Activated CD4-positive, alpha-beta T cell treated with anti-CD3 and anti-CD28 coated beads, Interleukin-10, Interleukin-2, amounts not matched to agents 100 ng/mL and 50 ng/mL, durations not matched to agents 16 hours and 8 hours (primary cell): ENCODE measurements at places on chromosomes 7 and 10.

DNA sequence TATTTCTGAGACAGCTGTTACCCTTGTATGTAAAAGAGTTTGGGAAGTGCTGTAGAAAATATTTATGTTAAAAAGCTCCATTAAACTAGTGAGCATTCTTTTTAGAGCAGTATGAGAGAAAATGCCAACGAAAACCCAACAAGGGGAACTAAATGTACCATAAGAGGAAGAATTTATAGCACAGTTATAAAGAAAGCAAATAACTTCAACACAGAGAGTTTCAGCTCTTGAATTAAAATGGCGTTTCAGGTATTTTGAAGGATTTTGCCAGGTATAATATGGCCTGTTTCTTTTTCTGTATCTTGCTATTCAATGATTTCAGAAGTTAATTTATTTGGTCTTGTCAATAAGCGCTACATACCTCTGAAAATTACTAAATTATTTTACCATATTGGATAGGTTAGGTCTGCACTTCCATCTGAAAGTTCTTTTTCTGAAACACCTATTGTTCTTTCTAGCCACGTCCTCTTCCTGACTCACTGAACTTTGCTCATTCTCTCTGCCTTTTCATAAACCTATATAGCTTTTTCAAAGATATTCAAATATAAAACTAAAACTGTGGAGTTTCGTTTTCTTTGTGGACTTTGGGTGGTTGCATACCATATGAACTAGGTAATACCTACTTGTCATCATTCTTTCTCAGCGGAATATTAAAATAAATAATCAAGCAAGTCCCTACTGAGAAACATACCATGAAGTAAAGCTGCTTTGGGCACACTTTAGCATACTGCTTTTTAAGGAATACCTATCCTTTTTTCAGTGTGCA is 136.1 kb downstream of the SEMA3A start:
- DNase-seq: no peak

DNA sequence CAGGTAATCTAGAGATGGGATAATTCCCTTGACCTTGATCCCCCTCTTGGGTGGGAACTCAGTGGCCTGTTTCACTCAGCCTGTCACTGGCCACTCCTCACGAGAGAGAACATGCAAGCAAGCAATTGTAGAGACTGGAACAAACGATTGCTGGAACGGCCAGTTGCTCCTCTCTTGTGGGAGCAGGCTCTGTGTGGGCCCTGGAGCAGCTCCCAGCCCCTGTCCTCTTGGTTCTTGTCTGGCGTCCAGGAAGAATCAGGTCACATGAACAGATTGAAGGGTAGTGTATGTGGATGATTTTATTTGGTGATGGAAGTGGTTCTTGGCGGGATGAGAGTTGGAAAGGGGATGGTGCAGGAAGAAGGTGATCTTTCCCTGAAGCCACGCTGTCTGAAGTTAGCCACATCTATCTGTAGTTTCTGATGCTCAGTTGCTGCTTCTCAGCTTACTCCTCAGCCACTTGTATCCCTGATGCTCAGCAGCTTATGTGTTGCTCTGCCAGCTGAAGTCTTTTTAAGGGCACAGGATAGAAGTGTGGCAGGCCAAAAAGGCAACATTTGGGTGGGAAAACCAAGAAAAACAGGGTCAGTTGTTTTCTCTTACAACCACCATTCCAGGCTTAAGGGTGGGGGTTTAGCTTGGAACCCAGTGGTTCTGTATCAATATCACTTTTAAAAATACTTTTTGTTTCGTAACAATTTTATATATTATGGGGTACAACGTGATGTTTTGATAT is 15.9 kb downstream of the RNF133 start:
- no peak for DNase-seq

DNA sequence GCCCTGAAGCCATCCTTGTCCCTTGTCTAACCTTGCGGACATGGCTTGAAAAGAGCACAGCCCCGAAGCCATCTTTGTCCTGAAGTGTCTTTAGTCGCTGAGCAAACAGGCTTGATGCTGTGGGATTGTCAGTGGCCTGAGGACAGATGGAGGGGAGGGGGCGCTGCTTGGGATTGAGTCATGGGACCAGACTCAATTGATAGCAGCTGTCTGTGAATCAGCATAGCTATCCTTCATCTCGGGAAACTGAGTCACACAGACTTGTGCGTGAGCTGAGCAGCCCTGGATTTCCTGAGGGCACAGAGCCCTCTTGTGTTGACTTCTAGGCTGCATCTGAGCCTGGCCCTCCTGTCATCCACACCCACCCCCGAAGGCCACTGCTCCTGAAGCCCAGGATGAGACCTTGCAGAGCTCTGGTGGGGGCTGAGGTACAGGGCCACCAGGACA is 14.4 kb downstream of the MYO1G start:
- DNase-seq: no peak

DNA sequence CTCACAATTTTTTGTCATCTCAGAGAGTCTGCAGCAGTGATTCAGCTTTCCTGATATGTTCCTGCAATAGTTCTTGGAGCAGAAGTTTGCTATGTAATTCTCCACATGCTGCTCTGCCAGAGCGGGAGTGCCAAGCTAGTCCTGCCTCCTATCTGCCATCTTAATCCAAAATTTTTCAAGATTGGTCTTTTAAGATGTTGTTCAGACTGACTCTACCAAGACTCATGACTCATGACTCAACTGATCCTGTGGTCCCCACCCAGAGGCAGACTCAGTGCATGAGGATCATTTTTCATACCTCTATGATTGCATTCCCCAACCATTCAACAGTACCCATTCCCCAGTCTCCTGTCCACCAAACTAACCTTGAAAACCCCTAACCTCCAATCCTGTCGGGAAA is 470.8 kb downstream of the INHBA start:
- no peak for DNase-seq

GRCh38 chr7:31775556-31775955 is 88.5 kb downstream of the PPP1R17 start:
- no peak for DNase-seq

DNA sequence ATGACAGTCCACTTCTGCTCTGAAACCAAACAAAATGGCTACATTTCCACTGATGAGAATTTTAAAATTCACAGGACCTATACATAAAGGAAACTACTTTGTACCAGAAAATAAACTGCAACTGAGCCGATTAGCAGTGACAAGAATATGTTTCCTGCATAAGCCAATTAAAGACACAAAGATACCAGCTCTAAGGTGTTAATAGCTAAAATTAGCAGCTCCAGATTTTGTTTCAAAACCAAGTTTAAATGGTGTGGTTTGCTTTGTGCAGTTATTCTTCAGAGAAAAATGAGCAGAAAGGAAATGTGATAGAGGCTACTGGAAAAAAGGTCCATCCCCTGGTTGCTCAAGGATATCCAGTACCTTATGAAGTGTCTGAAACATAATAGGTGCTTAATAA is 123.2 kb downstream of the ANK3 start:
- no peak for DNase-seq

DNA sequence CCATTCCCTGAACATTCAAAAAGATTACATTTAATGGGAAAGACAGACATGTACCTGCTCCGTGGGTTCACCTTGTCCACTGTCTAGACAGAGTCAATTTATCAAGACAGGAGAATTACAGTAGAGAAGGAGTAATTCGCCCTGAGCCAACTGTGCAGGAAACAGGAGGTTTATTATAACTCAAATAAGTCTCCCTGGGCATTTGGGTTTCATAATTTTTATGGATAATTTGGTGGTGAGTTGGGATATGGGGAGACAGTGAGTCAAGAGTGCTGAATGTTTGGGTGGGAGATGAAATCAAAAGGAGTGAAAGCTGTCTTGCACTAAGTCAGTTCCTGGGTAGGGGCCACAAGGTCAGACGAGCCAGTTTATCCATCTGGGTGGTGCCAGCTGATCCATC is 165.9 kb upstream of the NAMPT start:
- no peak for DNase-seq

- DNase-seq: peak; percentile 89
Observed at GRCh38 chr7:144821067-144821466, 14.8 kb downstream of the TPK1 start.
